Psoas muscle (tissue), 8 donors: ENCODE measurements at places on chromosomes 6 and 20. TPM values are rescaled to one million over a fixed set of nuclear protein-coding genes. Genes with fewer than 3 reads are reported as not detected.

- no peak for DNase-seq
Observed at GRCh38 chr20:63562461-63563224, 8.7 kb downstream of the FNDC11 start.

The MUC22 gene
- total RNA-seq = 0.08 TPM

GRCh38 chr6:163335671-163336545, 78.6 kb upstream of the QKI start:
- DNase-seq = peak; percentile 81

GRCh38 chr6:65416621-65417020, 290.4 kb downstream of the EYS start:
- DNase-seq = no peak

- DNase-seq = no peak
Observed at GRCh38 chr6:52664991-52665686, 5.8 kb upstream of the TMEM14A start.

- no peak for DNase-seq
Observed at GRCh38 chr6:78844899-78845298, 22.5 kb upstream of the IRAK1BP1 start.

The OR12D3 gene
- total RNA-seq = not detected

- no peak for DNase-seq
Observed at GRCh38 chr20:931401-931800, 15.3 kb upstream of the ANGPT4 start.

DNA sequence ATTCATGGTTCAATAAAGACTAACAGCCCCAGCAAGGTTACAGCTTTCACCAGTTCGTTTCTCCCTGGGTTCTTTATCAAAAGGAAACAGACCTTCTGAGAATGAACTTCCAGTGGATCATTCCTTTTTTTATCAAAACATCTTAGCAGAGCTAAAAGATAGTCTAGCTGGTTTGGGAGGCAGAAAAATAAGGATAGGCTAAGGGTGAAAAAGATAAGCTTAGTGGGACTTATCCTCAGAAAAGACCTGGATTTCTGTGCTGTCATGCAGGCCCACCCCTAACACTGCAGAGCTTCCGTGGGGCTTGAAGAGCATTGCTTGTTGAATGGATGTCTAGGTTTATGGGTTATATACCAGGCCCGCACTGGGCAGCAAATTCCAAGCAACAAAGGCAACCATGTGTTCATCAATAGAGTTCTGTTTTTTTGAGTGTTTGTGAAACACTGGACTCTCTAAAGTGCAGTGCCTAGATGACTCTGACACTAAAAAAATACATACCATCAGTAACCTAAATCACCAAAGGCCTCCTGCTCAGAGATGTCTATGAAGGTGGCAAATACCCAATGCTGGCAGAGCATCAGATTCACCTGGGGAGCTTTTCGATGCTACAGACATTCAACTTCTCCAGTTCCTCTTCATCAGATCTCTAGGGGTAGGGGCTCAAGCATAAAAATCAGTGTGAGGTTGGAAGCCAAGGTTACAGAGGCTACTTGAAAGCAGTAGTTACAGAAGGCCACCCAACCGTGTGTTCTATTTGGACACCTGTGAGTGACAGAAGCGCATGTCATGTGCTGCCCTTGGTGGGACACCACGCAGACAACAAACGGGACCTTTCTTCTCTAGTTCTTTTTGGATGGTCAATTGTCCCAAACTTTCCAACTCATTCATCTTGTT, 53.0 kb downstream of the TNFAIP3 start:
- DNase-seq = no peak

GRCh38 chr6:169568314-169569087, 133.3 kb downstream of the WDR27 start:
- no peak for DNase-seq

The ADAM33 gene
- total RNA-seq = 3.3 TPM

DNA sequence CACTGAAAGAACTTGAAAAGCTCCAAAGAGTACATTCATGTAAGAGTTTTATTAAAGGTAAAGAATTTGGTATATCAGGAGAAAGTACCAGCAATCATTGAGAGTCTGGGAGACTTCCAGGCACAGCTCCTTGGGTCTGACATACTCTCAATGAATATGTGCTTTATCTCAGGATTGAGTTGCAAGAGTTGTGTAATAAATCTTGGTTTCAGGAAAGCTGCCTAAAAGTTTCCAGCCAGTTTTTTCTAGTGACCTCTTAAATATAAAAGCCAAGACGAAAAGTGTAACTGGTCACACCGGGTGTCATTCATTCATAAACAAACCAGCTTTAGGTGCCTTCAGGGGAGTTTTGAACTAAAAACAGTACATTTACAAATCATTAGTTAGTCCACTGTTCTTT, 21.6 kb upstream of the GJA1 start:
- DNase-seq = no peak

DNA sequence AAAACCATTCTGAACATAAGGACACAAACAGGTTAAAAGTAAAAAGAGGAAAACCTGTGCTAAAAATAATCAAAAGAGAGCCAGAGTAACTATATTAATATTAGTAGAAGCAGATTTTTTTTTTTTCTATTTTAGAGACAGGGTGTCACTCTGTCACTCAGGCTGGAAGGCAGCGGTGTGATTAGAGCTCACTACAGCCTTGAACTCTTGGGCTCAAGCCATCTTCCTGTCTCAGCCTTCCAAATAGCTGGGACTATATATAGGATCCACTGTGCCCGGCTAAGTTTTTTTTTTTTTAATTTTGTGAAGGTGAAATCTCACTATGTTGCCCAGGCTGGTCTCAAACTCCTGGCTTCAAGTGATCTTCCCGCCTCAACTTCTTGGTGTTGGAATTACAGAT, 33.4 kb upstream of the PLN start:
- DNase-seq = peak; percentile 18

DNA sequence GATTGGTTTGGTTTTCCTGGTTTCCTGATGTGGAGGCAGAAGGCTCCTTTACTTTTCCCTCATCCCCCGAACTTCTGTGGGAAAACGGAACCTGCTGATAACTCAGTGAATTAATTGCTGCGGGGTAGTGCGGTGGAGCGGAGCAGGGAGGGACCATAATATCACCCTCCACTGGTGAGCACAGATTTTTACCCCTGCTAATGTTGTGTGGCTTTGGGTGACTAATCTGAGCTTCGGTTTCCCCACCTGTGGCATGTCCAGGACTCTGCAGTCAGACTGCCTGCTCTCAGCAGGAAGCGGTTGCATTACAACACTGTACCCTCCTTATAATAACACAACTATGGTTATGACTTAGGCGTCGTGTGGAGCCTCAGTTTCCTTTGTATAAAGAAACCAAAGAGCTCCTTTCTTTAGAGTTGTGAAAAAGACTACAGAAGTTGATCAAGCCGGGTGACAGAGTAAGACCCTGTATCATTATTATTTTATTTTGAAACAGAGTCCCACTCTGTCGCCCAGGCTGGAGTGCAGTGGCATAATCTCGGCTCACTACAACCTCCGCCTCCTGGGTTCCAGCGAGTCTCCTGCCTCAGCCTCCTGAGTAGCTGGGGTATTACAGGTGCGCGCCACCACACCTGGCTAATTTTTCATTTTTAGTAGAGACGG, 2.2 kb upstream of the ID1 start:
- no peak for DNase-seq

- no peak for DNase-seq
Observed at GRCh38 chr6:110467566-110468140, 8.8 kb downstream of the SLC22A16 start.

GRCh38 chr6:26071135-26071534, 16.1 kb upstream of the HFE start:
- DNase-seq = no peak

The SLC22A3 gene
- total RNA-seq = 60.1 TPM

- peak; percentile 77 for DNase-seq
Observed at GRCh38 chr6:26553635-26554446, 15.7 kb downstream of the HMGN4 start.

- no peak for DNase-seq
Observed at GRCh38 chr6:36023996-36024795, at the start of gene SLC26A8. SLC26A8 (minus strand) TSS chr6:36024641; CDS start chr6:36019707, 4,934 bp downstream.
